ENCODE measurements at places on chromosomes 1 and 21.
A peak's percentile ranks its signal among the peaks of the same experiment; 100 is the strongest.

- DNase-seq = no peak
Observed at GRCh38 chr1:217076902-217077301, 353.7 kb upstream of the ESRRG start.

DNA sequence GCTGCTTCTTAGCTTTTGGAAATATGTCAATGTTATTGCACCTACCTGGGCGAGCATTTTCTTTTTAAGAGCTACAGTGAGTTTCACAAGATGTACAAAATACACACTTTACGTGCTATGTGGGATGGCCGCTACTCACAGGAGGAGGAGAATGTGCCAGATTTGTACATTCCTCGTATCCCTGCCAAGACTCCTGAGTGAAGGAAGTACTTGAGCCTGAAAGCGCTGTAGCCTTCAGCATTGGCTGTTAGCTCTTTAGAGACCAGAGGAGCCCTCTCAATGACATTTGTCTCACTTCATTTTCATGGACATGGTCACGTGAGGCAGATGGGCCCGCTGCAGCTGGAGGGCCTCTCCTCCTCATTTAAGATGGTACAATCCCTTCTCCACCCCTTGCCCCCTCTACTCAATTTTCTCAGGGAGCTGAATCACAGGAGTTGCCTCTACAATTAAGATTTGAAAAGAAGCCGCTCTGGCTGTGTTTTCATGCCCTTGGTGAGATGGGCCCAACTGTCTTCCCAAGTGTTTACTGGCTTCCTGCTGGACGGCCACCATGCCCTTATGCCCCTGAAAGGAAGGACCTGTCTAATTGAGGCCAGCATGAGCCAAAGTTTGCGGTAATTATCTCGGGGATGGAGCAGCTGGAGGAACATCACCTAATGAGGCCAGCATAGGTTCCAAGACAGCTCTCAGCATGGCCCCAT, 442.6 kb downstream of the PRDM2 start:
- no peak for DNase-seq

DNA sequence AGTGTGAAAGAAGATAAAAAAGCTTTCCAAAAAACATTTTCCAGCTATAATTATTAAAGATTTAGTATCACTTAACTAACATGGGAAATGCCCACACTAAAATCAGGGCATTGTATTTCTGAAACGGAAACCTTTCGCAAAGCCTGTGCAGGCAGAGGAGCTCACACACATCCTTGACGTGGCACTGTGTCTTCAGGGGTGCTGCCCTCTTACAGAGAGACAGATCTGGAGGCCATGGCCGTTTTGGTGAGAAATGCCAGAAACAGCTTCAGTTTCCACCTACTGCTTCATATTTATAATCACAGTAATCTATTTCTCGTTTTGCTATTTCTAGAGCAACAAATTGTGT, 26.7 kb downstream of the ATP1B1 start:
- no peak for DNase-seq

GRCh38 chr1:200699871-200700270, 30.2 kb upstream of the DDX59 start:
- no peak for DNase-seq

DNA sequence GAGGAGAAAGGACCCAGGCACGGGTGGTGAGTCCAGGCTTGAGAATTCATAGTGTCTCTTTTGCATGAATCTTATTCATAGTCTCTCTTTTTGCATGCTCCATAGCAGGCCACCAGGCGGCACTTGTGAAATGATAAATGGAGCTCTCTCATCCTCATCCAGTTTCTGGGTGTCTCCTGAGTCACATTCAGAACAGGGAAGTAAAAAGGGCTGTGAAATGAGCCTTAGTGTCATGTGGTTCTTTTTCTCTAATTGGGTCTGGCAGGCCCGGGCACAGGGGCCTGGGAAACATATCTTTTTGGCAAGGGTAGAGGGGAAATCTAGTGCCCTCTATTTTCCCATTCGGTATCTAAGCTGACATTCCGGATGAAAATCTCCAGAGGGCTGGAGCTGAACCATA, 19.1 kb upstream of the NCF2 start:
- peak; percentile 29 for DNase-seq
